Cerebellar cortex (tissue), 1 donor: ENCODE measurements at places on chromosomes 12 and 14.
A peak's percentile ranks its signal among the peaks of the same experiment; 100 is the strongest.

DNA sequence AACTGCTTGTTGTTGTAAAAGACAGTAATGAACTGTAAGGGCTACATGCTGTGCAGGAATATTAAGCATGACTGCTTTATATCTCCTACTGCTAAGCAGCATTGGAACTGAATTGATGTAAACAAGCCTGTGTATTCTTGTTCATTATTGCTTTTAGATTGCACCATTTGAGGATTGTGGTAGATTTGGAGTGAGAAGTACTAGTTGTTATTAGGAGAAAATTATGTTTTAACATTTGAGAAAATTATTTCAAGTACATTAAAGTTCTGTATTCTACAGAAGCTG is 212.7 kb downstream of the ERC1 start:
- DNase-seq, result no peak

- DNase-seq, result peak; percentile 66
Measured at GRCh38 chr14:55938249-55938791, 179.9 kb upstream of the PELI2 start.

GRCh38 chr14:68556253-68556652 is 236.6 kb downstream of the ZFP36L1 start:
- no peak for DNase-seq

GRCh38 chr14:89775946-89776345 is 178.6 kb downstream of the EFCAB11 start:
- DNase-seq, result no peak

DNA sequence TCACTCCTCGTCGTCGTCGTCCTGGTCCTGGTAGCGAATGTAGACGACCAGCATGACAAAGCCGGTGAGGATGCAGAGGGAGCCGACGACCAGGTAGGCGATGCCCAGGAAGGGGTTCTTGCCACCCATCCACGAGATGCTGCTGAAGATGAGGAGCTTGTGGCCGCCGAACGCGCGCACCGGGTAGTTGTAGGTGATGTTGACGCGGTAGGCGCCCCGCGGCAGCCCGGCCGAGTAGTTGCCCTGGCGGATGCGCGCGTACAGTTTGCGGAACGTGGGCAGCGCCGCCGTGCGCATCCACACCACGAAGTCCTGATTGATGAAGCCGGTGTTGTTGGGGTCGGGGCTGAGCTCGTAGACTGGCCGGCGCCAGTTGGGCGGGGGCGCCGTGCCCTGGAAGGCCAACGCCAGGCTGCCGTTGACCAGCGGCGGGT is 1.0 kb downstream of the TMEM30B start:
- no peak for DNase-seq

DNA sequence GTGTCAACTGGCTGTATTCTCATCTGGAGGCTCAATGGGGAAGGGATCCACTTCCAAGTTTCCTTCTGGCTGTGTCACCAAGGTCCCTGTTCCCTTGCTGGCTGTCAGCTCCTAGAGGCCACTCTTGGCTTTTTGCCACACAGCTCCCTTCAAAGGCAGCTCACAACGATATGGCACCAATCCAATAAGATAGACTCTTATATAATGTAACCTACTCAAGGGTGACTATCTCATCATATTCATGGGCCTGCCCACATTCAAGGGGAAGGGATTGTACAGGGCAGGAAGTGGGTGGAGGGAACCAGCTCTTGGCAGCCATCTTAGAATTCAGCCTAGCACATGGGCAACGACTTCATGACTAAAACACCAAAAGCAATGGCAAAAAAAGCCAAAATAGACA is 98.7 kb upstream of the PLXNC1 start:
- no peak for DNase-seq

DNA sequence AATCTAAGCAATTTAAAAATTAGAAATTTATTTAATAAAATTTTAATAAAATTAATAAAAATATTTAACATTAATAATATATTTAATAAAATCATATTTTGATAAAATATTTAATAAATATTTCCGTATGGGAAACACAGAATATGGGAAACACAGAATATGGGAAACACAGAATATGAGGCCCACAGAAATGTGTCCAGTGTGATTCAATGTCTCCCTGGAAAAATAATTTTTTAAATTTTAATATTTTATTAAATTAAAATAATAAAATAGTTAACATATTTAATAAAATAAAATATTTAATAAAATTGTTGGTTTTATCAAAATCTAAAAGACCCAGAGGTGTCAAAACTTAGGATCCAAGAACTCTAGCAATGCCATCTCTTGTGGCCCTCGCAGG is 186.4 kb downstream of the TMEM132D start:
- DNase-seq, result no peak

GRCh38 chr12:120439646-120440247 is 1.8 kb downstream of the COX6A1 start:
- DNase-seq, result peak; percentile 62

DNA sequence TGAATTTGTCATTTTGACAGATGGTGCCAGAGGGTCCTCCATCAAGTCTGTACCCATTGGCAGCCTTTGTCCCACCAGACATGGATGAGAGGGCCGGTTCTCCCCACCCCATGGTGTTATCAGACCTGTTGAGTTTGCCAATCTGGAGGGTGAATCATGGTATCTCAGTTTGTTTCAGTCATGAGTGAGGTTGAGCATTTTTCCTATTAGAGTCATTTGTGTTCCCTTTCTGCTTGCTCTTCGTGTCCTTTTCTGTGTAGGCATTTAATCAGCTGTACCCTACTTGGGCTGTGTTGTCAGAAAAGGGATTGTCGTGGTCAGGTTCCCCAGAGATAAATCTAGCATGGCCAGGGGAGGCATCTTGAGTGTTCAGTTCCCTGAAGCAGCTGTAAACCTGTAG is 30.5 kb downstream of the SLC24A4 start:
- no peak for DNase-seq

GRCh38 chr12:114248527-114248926 is 157.4 kb downstream of the TBX5 start:
- no peak for DNase-seq

DNA sequence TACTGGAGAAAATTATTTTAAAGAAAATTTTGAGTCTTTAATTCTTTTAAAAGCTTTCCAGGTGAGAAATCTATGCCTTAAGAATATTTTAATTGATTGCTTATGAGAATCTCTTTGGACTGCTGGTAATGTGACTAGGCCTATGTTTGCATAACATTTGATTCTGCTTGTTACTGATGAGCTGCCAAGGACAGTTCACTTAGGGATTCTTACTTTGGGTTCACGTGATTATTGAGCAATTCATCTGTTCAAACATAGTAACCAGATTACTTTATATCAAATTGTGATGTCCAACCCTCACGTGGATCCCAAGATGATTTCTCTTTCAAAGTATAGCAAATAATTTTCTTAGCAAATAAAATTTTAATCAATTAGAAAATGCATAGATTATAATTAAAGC is 27.4 kb upstream of the ABCD2 start:
- no peak for DNase-seq

DNA sequence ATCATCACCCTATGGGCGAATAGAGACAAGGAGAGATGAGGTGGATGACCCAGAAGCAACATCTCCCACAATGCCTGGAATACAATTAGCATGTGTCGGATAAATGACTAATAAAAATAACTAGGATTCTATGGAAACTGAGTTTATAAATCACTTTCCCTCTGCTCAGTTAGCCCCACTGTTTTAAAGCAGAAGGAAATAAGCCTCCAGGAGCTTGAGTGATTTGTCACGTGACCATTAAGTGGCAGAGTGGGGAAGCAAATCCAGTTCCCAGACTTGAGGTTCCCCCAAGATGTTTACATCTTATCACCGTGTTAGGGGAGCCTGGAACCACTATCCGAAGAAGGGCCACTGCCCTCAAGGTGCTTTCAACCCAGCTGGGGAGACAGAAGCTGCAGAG is 136.5 kb upstream of the CCND2 start:
- no peak for DNase-seq
